Natural killer cell (primary cell): ENCODE measurements at places on chromosomes 6 and 20. TPM values are rescaled to one million over a fixed set of nuclear protein-coding genes. Genes with fewer than 3 reads are reported as not detected.

DNA sequence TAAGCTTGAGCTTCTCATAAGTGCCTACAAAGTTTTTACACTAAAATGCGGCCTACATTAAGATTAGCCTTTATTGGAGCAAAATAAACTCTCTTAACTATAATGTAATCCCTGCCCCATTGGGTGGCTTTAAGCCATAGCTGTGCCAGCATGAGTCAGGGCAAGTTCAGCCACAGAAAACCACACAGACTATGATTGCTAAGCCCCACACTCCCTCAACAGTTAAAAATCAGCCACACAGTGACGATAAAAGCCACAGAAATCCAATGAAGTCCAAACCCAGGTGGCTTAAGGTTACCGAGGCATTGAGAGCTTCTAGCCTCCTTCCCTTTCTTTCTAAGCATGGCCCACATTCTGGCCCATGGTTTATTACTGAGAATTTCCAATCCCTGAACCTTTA, 61.6 kb downstream of the GRM1 start:
- no peaks in the 10 kb centered on the region for H3K36me3 ChIP-seq
- no peak overlapping the region for H3K27ac ChIP-seq
- no peak for DNase-seq
- H3K4me3 ChIP-seq, result no peak overlapping the region

GRCh38 chr6:48032151-48032550, 78.8 kb downstream of the PTCHD4 start:
- no peak for DNase-seq
- no peak overlapping the region for H3K27ac ChIP-seq

- H3K4me1 ChIP-seq, result no peaks in the 10 kb centered on the region
- DNase-seq, result no peak
- no peak overlapping the region for H3K4me3 ChIP-seq
Observed at GRCh38 chr6:80742481-80742880, 636.0 kb downstream of the BCKDHB start.

DNA sequence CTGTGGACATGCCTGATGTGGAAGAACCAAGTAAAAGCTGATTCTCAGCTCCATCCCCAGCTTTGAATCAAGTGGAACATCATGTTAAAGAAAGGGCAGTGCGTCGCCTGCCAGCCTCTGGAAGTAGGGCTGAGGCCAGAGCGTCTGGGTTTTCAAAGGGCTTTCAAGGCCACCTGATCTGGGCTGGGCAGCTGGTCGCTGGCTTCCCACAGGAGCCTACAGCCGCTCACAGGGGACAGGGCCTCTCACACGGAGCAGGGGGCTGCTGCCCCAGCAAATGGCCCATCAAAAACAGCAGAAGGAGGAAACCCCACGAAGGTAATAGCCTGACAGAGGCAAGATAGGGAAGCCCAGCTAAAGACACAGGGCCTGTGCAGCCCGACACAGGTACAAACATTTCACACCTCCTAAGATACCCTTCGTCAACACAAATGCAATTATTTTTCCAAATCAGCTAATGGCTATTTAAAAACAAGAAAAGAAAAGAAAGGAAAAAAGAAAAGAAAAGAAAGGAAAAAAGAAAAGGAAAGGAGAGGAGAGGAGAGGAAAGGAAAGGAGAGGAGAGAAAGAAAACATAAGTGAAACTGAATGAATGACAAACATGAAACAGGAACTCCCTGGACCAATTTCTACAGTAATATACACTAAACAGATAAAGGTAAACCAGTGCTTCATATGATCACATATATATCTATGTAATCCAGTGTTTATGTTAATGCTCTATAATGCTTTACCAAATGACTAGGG, 24.8 kb downstream of the RRBP1 start:
- no peaks in the 10 kb centered on the region for H3K27me3 ChIP-seq
- H3K4me1 ChIP-seq, result peaks cover 9% of the 10 kb centered on the region
- H3K27ac ChIP-seq, result no peak overlapping the region

DNA sequence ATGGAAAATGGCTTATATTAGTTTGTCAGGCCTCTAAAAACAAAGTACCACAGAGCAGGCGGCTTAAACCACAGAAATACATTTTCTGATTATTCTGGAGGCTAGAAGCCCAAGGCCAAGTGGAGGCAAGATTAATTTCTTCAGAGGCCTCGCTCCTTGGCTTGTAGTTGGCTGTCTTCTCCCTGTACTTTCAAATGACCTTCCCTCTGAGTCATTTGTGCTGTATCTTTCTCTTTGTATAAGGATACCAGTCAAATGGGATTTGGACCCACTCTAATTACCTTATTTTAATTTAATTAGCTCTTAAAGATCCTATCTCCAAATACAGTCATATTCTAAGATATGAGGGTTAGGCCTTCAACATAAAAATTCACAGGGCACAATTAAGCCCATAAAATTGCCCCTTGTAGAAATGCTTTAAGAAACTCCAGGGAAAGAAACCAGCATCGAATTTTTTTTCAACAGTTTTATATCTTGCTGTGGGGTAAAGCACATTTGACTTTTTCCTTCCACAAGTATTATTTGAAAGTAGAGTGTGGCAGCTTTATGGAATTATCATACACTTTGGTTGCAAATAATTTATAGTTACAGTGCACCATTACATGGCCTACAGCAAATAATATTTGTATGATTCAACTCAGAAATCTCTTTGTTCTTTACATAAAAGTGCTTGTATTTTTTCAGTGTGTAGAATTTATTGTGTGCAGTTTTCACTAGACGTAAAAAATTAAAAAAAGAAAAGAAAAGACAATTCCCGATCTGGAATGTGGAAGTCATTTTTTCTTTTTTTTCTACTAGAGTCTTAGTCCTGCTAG, 706.1 kb downstream of the KIF16B start:
- no peaks in the 10 kb centered on the region for H3K4me1 ChIP-seq
- H3K27ac ChIP-seq, result no peak overlapping the region
- peaks cover 2% of the 10 kb centered on the region for H3K27me3 ChIP-seq
- no peak overlapping the region for H3K4me3 ChIP-seq

MYLK4 gene
- total RNA-seq, result 0.88 TPM

GRCh38 chr20:38217791-38218565, 42.6 kb downstream of the KIAA1755 start:
- H3K36me3 ChIP-seq, result no peaks in the 10 kb centered on the region
- H3K27ac ChIP-seq, result no peak overlapping the region
- H3K27me3 ChIP-seq, result no peaks in the 10 kb centered on the region
- H3K4me1 ChIP-seq, result peaks cover 3% of the 10 kb centered on the region
- DNase-seq, result no peak

SLC17A1 gene
- total RNA-seq, result 0.71 TPM

DNA sequence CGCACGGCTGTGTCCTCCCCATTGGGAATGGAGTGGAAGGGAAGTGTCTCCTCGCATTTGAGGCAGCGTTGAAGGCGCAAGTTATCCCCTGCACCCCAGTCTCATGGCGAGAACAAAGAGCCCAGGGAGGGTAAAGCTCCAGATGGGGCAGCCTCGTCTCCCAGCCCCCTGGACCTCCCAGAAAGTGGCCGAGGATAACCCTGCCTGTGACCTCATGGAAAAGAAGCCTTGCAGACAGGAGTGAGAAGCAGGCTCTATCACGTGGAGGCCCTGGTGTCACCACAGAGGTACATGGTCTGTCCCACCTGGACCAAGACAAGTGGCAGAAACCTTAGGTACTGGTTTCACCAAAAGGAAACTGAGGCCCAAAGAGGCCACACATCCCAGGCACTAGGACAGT, 134.8 kb upstream of the RPS6KA2 start:
- H3K36me3 ChIP-seq, result no peaks in the 10 kb centered on the region
- H3K27me3 ChIP-seq, result no peaks in the 10 kb centered on the region
- DNase-seq, result no peak
- no peak overlapping the region for H3K4me3 ChIP-seq

RHAG gene
- total RNA-seq, result not detected

MEA1 gene
- 29.6 TPM for total RNA-seq

CFB gene
- not detected for total RNA-seq

DNA sequence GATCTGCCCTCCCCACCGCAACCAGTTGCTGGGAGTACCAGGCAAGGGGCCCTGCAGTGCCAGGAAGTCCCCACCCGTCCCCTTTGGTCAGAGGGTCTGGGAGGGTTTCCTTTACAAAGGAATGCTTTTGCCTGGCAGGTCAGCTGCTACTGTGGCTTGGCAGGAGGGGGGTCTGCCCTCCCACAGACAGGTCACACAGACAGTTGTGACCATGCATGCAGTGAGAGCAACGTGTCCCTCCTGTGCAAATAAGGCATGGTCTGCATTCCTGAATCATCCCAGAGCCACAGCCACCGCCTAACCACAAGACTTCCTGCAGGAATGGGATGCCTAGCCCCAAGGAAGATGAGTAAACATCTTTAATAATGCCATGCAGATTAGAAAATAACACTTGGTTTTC, 439 bp upstream of the F13A1 start:
- no peaks in the 10 kb centered on the region for H3K36me3 ChIP-seq
- no peak overlapping the region for H3K27ac ChIP-seq
- no peak overlapping the region for H3K4me3 ChIP-seq
- DNase-seq, result no peak

UBE2V1 gene
- 238 TPM for total RNA-seq

- DNase-seq, result no peak
- no peak overlapping the region for H3K4me3 ChIP-seq
- H3K27me3 ChIP-seq, result no peaks in the 10 kb centered on the region
- H3K27ac ChIP-seq, result no peak overlapping the region
- peaks cover 57% of the 10 kb centered on the region for H3K4me1 ChIP-seq
Observed at GRCh38 chr20:3900187-3900604, 11.0 kb downstream of the PANK2 start.

- no peaks in the 10 kb centered on the region for H3K4me1 ChIP-seq
- no peaks in the 10 kb centered on the region for H3K27me3 ChIP-seq
- H3K4me3 ChIP-seq, result no peak overlapping the region
- H3K27ac ChIP-seq, result no peak overlapping the region
Observed at GRCh38 chr6:153103319-153103655, 27.8 kb downstream of the RGS17 start.

DNA sequence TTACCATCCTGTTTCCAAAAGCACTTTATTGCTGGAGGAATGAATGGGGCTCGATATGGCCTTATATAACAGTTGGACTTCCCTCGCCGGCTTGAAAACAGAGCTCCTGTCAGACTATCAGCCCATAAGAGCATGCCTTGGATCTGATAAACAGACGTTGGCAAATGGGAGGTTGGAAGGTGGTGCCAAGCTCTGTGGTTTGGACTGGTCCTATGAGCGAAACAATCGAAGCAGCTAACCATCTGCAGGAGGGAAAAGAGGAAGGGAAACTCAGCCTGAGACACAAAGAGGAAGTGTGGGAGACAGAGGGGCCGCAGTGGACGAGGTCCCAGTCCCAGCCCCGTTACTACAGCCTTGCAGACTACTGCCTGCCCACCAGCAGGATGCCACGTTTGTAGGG, 92.9 kb downstream of the TFAP2C start:
- DNase-seq, result no peak
- H3K36me3 ChIP-seq, result no peaks in the 10 kb centered on the region
- no peak overlapping the region for H3K27ac ChIP-seq
- H3K4me3 ChIP-seq, result no peak overlapping the region
- no peaks in the 10 kb centered on the region for H3K27me3 ChIP-seq

- no peaks in the 10 kb centered on the region for H3K27me3 ChIP-seq
- H3K4me1 ChIP-seq, result peaks cover 35% of the 10 kb centered on the region
- H3K4me3 ChIP-seq, result peak overlapping the region; percentile 95
- peak overlapping the region; percentile 91 for H3K27ac ChIP-seq
- no peak for DNase-seq
- peaks cover 23% of the 10 kb centered on the region for H3K36me3 ChIP-seq
Observed at GRCh38 chr6:42051268-42051653, 937 bp downstream of the TAF8 start.

- no peaks in the 10 kb centered on the region for H3K4me1 ChIP-seq
- no peaks in the 10 kb centered on the region for H3K27me3 ChIP-seq
- H3K27ac ChIP-seq, result no peak overlapping the region
Observed at GRCh38 chr6:87220997-87221396, 65.6 kb downstream of the ZNF292 start.

DNA sequence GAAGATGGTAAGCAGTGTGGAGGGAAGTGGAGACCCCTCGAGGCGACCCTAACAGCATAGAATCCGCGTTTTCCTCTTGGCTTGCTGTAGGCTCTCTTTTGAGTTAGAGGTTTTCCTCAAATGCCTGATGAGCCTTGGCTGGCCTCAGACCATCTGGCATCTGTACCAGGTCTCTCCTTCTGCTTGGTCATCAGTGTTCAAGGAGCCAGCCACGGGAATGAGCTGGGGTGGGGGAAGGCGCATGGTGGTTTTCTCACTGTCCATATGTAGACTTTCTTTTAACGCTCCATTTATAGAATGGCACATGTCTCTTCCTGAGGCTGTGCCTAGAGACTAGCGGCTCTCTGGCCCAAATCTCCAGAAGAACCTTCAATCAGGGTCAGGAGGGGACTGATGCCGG, 8.1 kb upstream of the GUCA1A start:
- H3K36me3 ChIP-seq, result no peaks in the 10 kb centered on the region
- H3K4me1 ChIP-seq, result no peaks in the 10 kb centered on the region
- no peak overlapping the region for H3K27ac ChIP-seq
- H3K4me3 ChIP-seq, result no peak overlapping the region

DNA sequence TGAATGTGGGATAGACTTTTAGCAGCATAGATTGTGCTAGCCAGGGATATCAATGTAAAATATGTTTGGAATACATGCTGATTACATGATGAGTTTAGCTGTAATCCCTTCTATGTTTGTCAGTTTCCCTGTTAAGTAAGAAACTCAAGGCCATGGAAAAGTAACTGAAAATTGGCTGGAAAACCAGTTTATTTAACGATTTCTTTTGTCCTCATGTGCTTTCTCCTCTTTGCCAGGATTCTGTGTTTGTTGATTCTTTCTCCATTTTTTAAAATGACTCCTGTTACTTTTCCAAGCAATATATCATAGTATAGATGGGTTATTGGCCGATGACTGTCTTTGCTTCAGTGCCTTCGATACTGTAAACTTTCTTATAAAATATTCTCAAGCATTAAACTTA, 87.5 kb downstream of the SAMD5 start:
- H3K4me1 ChIP-seq, result no peaks in the 10 kb centered on the region
- no peaks in the 10 kb centered on the region for H3K27me3 ChIP-seq
- H3K27ac ChIP-seq, result no peak overlapping the region
- no peak for DNase-seq

DNA sequence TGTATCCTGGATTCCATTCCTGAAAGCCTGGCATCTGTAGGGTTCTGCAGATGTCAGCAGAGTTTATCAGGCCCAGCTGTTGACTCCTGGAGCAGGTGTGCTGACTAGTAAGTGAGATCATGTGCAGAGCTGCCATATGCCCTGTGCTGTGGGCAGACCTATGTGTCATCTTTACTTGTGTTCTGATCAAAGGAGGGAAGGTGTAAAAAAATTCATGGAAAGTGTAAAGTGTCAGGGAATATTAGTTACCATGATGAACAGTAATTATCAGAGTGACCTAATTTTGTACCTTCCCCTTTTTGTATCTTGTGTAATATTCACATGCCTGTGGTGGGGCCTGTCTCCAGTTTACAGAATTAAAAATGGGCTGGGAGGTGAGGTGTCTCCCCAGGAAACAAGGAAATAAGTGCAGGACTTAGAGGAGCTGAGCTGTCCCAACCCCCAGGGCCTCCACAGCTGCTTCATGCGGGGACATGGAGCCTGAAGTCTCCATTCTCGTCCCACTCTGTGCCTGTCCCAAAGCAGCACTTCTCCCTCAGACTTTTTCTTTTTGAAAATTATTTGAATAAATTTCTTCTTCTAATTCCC, 148.2 kb upstream of the GGTLC1 start:
- DNase-seq, result no peak
- no peaks in the 10 kb centered on the region for H3K36me3 ChIP-seq
- no peak overlapping the region for H3K4me3 ChIP-seq
- H3K27ac ChIP-seq, result peak overlapping the region; percentile 68
- peaks cover 56% of the 10 kb centered on the region for H3K4me1 ChIP-seq

GRCh38 chr6:79949233-79949632, 1.9 kb upstream of the ELOVL4 start:
- H3K4me1 ChIP-seq, result peaks cover 13% of the 10 kb centered on the region
- no peak for DNase-seq
- H3K36me3 ChIP-seq, result no peaks in the 10 kb centered on the region
- peaks cover 21% of the 10 kb centered on the region for H3K27me3 ChIP-seq
